Fibroblast of skin of scalp (primary cell): ENCODE measurements at places on chromosomes 5 and 9.

DNA sequence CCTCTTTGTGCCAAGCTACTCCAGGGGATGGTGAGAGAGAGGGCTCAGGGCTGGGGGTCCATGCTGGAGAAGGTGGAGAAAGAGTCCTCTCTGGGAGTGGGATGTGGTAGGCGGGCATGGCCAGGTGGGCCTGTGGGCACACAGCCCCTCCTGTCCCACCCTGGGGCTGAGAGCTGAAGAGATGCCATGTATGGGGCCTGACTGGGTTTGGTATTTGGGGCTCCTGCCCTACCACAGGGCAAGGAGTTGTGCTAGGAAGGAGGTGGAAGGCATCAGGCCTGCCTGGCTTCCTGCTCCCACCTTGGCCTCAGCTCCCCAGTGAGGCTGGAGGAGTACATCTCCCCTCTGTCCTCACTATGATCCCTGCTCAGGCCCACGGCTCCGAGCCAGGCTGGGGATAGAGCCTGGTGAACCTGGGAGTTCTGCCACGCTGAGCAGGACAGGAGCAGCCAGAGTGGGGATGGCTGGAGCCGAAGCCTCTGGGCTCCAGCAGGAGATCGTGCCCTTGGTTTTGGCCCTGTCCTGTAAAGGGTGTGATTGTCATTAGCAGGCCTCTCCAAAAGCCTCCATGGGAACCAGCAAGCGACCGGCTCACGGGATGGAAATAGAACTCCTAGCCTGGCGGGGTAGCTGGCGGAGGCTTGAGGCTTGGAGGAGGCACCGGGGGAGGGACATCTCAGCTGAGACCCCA lies 75.5 kb downstream of the CACNA1B start:
- no peak for DNase-seq

DNA sequence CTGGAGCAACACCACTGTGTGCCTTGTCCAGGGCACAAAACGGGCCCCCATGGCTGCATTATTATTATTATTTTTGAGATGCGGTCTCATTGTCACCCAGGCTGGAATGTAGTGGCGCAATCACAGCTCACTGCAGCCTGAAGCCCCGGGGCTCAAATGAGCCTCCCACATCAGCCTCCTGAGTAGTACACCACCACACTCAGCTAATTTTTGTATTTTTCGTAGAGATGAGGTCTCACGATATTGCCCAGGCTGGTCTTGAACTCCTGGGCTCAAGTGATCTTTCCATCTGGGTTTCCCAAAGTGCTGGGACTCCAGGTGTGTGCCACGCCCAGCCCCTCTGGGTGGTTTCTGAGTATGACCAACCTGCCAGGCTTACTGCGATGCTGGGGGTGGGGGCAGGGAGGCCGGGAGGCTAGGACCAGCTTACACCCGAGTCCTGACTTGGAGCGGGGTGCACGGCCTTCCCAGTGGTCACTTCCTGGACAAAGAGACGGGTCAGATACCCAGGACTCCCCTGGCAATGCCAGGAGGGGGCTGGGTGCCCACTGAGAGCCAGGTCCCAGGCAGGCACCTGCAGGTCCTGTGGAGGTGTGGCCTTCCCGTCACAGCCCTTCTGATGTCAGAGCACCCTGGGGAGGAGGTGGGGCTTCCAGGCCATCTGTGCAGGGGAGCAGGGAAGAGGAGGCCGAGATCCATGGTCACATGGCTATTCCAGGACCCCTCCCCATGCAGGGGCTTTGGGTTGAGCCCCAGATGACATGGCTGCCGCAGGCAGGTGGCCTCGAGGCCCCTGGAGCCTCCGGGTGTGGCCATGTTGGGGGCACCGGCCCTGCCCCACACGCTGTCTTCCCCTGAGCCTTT lies 8.3 kb upstream of the NRARP start:
- no peak for DNase-seq

DNA sequence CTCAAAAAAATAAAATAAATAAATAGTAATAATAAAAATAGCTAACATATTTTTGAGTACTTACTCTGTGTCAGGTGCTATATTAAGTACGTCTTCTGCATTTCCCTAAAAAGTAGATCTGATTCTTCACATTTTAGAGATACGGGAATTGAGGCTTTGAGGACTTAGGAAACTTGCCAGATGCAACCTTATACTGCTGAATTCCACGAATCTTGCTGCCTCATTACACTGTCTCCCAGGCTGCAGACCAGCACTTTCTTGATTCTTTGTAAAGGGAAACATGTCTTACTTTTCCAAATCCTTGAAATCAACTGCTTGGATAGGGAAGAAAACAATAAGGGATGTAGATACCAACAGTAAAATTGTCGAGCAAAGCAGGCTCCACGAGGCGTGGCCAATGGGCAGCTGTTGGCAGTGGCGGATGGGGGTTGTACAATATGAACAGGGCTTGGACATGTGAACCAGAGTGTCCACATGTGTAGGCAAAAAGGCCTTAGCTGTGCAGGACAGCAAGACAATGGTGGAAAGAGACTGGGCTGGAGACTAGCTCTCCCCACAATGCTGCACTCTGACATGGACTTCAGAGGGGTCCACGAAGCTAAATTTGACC lies 124.3 kb upstream of the RAI14 start:
- peak; percentile 63 for DNase-seq

DNA sequence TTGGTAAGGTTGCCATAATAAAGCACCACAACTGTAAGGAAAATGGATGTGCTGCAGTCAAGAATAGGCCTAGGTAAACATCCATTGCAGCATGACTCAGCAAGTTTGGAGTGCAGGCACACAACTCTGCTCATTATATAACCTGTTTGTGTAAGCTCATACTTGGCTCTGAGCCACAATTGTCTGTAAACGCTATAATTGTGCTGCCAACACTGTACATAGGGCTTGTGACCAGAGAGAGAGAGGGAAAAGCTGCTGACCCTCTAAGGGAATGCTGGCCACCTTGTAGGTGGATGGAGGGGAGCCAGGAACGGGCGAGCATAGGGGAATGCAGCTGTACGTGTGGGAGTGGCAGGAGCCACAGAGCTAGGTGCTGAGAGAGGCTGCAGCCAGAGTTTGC lies 2186.5 kb upstream of the ACO1 start:
- no peak for DNase-seq

DNA sequence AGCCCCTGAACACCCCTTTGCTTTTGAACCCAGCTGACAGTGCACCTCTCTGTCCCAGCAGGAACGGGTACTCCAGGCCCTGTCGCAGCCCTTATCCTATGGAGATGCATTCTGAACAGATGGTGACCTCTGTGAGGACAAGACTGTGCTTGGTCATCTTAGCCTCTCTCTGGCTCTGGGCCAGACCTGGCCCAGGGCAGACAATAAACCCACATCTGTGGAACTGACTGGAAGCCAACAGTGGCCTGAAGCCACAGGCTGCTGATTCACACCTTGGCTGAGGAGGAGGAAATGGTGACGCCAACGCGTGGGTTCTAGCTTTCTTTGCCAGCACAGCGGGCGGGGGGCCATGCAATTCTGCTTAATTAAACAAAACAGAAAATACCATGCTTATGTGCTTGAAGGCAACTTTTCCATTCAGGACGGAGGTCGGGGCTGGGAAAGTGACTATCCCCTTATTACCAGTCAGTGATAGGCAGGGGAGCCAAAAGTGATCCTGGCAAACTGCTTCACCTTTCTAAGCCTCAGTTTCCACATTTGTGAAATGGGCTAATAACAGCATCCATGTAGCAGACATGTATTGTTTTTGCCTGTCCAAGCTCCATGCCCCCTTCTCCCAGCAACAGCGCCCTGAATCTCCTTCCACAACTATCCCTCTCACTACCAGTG lies 10.8 kb downstream of the SH3PXD2B start:
- DNase-seq, result peak; percentile 78

GRCh38 chr5:96943799-96944198 lies 7.9 kb downstream of the LNPEP start:
- DNase-seq, result no peak

DNA sequence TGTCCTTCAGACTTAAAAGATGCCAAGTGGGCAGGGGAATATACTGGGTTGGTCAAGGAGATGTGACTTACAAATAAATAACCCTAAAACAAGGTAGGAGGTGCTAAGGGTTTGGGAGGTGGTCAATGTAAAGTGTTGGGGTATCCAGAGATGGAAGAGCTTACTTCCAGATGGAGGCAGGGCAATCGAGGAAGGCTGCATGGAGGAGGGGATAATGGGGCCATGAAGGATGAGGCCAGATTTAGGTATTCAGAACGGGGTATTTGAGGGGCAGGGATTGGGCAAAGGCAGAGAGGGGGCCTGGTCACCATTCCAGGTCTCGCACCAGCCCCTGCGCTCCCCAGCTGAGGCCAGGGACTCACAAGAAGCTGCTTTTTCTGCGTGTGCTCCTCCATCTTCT lies 57.9 kb upstream of the FBXW11 start:
- no peak for DNase-seq

DNA sequence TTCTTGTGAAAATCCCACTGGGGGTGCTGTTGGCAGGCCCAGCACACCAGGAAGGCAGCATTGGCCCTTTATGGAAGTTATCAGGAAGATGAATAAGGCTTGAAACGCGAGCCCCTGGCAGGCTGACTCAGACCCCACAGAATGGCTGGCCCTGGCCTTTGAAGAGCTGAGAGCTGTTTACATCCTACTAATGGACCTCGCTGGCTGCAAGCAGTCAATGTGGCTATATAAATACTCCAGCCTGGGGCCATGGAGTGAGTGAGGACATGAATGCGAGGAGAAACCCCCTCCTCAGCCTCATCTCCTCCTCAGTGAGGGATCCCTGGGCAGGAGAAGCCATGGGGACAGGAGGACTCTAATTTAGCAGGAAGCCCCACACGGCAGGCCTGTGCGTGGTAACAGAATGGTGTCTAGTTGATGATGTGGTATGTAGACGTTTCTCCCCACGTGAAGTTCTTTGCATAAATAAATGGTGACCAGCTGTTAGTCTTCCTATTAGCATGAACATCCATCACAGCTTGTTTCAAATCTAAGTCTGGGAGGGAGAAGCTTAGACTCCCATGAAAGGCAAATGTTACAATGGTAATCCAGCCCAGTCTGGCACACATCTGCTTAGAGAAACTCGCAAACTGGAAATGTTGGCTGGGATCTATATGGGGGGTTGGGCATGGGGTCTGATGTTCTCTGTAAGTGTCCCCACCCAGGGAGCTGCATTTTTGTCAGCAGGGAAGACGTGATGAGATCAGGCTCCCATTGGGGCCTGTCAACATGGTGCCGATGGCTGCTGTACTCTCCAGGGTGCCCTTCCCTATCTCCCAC lies 175.1 kb upstream of the PITX1 start:
- DNase-seq, result peak; percentile 98

- no peak for DNase-seq
Observed at GRCh38 chr9:114318416-114318815, 4.5 kb upstream of the ORM1 start.

DNA sequence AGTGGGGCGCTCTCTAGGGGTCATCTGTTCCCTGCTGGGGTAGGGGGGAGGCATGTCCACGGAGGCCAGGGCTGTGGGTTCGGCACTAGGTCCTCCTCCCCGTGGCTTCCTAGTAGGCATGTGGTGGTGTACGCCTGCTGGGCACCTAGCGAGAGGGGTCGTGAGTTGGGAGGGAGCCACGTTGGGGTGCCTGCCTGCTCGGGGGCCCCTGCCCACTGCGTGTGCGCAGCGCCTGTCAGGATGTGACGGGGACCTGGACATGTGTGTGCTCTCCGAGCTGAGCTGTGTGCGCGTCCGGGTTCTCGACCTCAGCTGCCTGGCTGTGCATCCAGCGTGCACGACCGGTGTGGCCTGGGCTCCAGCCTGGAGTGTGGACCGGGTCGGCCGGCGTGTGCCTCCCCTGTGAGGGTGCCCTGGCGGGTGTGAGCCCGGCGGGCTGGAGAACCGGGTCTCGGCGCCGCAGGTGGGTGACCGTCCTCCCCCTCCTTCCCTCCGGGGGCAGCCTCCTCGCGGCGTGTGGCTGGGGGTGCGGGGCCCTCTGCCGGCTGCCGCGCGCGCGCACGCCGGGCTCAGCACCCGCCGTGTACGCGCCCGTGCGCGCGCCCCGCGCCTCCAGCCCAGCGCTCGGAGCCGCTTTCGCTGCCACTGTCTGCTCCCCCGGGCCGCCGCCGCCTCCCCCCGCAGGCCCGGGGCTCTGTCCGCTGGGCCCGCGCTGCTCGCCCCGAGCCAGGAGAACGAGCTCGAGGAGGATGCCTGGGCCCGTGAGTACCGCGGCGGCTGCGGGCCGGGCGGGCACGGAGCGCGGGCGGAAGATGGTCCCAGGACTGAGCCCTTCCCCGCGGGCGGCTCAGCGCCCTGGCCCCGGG lies at the start of gene PRR7:
PRR7 (plus strand) TSS at position 615 of the 866 bp plus-strand sequence. CDS start 8,254 bp downstream, outside the sequence.
- peak; percentile 74 for DNase-seq

- no peak for DNase-seq
Observed at GRCh38 chr5:134120386-134121138, 6.1 kb downstream of the TCF7 start.

DNA sequence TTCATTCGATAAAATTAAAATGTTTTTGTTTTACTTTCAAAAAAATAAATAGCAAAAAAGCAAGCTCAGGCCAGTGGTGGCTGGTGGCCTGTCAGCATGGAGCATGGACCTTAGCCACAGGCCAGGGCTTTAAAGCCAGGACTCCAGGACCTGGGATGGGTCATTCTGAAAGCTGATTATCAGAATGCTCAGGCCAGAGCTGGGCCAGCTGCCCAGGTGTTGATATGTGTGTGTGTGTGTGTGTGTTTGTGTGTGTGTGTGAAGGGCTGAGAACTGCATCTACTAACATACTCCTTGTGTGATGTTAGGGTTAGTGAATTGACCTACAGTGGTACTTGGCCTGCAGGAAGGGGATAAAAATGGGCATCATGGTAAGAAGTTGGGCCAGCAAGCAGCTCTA lies 21.5 kb downstream of the PALM2AKAP2 start:
- DNase-seq, result no peak

DNA sequence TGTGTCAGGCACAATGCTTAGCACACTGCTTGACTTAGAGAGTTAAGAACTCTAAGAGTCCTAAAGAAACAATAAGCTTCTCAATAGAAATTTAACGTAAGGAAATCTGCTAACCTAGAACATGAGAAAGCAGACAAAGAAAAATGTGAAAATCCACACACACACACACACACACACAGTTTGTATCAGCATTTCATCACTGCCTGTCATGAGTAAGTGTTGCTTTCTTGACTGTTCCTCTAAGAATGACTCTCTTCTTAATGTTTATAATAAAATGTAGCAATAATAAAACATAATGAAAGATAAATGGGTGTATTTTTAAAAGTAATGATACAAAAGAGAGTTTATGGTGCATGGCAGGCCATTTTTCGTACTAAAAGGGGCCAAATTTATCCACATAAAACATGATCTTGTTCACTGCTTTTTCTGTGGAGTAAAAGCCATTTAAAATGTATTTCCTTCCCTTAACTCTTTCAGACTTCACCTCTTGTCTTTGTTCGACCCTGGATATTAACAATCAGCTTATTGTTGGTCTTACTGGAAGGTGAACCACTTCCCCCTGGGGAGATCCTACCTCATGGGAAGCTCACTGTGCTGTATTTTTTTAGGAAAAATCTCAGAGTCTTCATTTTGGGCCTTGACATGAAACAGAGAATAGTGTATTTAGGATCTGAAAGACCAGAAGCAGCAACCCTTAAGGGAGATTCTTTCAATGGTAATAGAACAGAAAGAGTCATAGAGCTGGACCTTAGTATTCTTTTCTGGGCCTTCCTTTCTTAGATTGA lies 107.3 kb upstream of the ANKRD55 start:
- no peak for DNase-seq

GRCh38 chr9:6818292-6818922 lies 60.6 kb downstream of the KDM4C start:
- no peak for DNase-seq
